ENCODE measurements at places on chromosomes 6 and 20. TPM values are rescaled to one million over a fixed set of nuclear protein-coding genes. Genes with fewer than 3 reads are reported as not detected.
A peak's percentile ranks its signal among the peaks of the same experiment; 100 is the strongest.

- no peaks in the 10 kb centered on the region for H3K27me3 ChIP-seq
- peak overlapping the region; percentile 84 for H3K4me3 ChIP-seq
- peaks cover 13% of the 10 kb centered on the region for H3K36me3 ChIP-seq
- DNase-seq: no peak
Measured at GRCh38 chr6:128259029-128259724, 261.2 kb downstream of the PTPRK start.

The BPIFB1 gene
- total RNA-seq: not detected

The ATXN1 gene
- total RNA-seq: 67.2 TPM

DNA sequence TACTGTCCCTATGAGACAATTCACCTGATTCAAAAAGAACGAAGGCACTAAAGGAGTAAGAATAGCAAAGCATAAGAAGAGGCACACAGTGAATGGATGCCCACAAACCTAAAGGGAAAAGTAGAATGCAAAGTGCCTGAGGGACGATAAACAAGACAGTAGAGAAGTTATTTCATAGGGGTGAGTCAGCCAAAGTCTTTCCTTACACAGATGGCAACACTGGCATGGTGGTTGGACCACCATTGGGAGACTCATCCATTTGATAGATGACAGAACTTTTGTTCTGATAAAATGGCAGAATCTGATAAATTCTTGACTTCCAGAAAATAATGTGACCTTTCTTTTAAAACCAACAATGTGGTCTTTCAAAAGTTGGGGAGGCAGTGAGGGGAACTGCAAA lies 148.1 kb upstream of the HDAC2 start:
- H3K36me3 ChIP-seq: no peaks in the 10 kb centered on the region
- no peaks in the 10 kb centered on the region for H3K4me1 ChIP-seq
- H3K4me3 ChIP-seq: no peak overlapping the region
- no peaks in the 10 kb centered on the region for H3K27me3 ChIP-seq

DNA sequence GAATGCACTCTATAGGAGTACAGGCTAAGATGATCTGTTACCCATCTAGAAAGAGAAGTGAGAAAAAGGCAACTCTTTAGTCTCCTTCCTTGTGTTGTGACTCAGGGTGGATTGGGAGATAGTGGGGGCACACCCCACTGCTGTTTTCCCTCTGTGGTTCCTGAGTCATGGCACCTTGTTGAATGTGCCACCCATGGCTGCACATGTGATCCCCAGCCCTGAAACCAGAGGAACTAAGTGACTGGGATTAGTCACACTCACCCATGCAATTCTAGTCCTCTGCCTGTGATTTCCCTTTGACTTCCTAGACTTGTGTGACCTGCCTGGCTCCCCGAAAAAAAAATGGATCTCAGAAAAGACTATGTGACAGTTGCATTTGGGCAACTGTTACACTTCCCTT lies 48.6 kb upstream of the HTR1B start:
- H3K27me3 ChIP-seq: no peaks in the 10 kb centered on the region
- no peak for DNase-seq
- no peak overlapping the region for H3K4me3 ChIP-seq
- H3K36me3 ChIP-seq: no peaks in the 10 kb centered on the region
- H3K27ac ChIP-seq: no peak overlapping the region

DNA sequence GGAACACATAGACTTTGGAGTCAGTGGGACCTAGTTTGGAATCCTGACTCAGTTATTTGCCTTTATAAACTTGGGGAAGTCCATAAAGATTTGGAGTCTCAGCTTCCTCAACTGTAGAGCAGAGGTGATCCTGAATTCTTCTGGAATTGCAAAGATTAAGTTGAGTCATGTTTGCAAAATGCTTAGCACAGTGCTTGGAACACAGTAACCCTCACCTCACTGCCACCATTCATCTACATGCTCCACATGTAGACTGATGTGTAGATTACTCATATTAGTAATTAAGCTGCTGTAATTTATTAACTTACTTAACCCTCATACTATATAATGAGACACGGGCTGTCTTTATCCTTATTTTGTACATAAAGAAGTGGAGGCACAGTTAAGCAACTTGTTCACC lies 61.4 kb downstream of the LAMP5 start:
- no peak overlapping the region for H3K4me3 ChIP-seq
- no peak overlapping the region for H3K27ac ChIP-seq
- H3K36me3 ChIP-seq: no peaks in the 10 kb centered on the region
- no peak for DNase-seq
- no peaks in the 10 kb centered on the region for H3K27me3 ChIP-seq
- H3K4me1 ChIP-seq: no peaks in the 10 kb centered on the region

The GJA10 gene
- not detected for total RNA-seq

DNA sequence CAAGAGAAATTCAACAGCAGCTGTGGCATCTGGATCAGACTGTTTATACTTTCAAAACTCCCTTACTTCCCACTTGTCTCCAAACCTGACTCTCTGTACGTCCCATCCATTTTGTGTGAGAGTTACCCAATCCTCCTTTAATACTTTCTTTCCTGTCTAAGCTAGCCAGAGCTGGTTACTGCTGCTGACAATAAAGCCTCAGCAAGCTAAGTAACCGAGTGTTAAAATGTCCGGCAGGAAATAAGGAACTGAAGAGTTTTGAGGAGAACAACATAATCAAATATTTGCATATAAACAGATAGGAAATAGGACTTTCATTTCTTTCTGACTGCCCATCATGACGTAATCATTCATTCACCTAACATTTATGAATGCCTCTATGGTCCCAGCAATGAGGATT lies 11.6 kb downstream of the TMEM30A start:
- peaks cover 13% of the 10 kb centered on the region for H3K4me1 ChIP-seq
- no peak for DNase-seq
- H3K27me3 ChIP-seq: no peaks in the 10 kb centered on the region
- H3K4me3 ChIP-seq: no peak overlapping the region
- H3K27ac ChIP-seq: no peak overlapping the region
- H3K36me3 ChIP-seq: peaks cover 52% of the 10 kb centered on the region

- peaks cover 64% of the 10 kb centered on the region for H3K4me1 ChIP-seq
- H3K27me3 ChIP-seq: no peaks in the 10 kb centered on the region
- peak overlapping the region; percentile 85 for H3K4me3 ChIP-seq
- H3K27ac ChIP-seq: peak overlapping the region; percentile 95
Measured at GRCh38 chr20:46402331-46402811, 4.0 kb downstream of the ELMO2 start.

DNA sequence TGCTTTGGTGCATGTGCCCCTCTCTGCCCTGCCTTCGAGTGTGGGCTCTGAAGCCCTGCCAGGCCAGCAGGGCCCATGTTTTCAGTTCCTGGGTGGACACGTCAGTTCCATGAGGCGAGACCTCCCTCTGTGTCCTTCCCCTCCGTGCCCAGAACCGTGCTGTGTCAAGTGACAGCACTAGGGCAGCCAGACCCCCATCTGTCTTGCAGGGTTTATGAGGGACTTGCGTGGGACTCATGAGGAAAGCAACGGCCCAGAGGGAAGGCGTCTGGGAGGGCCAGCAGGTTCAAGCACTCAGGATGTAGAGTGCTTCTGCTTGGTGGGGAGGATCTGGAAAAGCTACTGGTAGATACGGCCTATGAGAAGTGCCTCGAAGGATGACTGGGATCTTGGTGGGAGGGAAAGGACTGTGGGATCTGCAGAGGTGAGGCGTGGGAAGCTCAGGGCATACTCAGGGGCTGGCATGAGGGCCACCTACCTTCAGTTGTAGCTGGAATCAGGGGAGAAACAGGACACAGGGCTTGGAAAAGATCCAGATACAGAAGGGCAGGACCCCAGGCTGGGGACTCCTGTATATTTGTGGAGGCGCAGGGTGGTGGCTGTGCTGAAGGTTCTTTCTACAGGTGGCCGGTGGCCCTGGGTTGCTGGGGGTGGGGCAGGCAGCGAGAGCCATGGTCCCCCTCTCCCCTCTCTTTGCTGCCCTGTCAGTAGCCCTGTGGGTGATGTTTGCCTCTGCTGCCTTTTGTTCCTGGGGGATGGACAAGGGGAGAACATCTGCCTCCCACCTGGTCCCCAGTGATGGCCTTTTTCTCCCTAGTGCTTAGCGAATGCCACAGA lies 5.5 kb downstream of the NPEPL1 start:
- H3K36me3 ChIP-seq: peaks cover 6% of the 10 kb centered on the region
- no peak overlapping the region for H3K4me3 ChIP-seq
- DNase-seq: no peak
- H3K27ac ChIP-seq: peak overlapping the region; percentile 72
- peaks cover 11% of the 10 kb centered on the region for H3K4me1 ChIP-seq

- no peak overlapping the region for H3K27ac ChIP-seq
- H3K4me1 ChIP-seq: no peaks in the 10 kb centered on the region
- H3K36me3 ChIP-seq: no peaks in the 10 kb centered on the region
- DNase-seq: no peak
- no peak overlapping the region for H3K4me3 ChIP-seq
Measured at GRCh38 chr6:25660512-25660911, 8.5 kb downstream of the SCGN start.

GRCh38 chr6:28258877-28259777 lies at the start of gene NKAPL:
Gene NKAPL (plus strand): TSS chr6:28259297. CDS start chr6:28259372, 75 bp downstream.
- H3K27ac ChIP-seq: peak within 1 kb of the TSS; percentile 72
- peak within 1 kb of the TSS; percentile 53 for H3K4me3 ChIP-seq
- peak; percentile 65 for DNase-seq
- H3K27me3 ChIP-seq: peaks cover 4% of the 10 kb centered on the region
- peaks cover 7% of the 10 kb centered on the region for H3K4me1 ChIP-seq

GRCh38 chr20:7836076-7836475 lies 104.2 kb downstream of the HAO1 start:
- DNase-seq: no peak
- no peaks in the 10 kb centered on the region for H3K27me3 ChIP-seq
- no peak overlapping the region for H3K4me3 ChIP-seq
- H3K36me3 ChIP-seq: no peaks in the 10 kb centered on the region
- no peaks in the 10 kb centered on the region for H3K4me1 ChIP-seq
- no peak overlapping the region for H3K27ac ChIP-seq

The PRDM13 gene
- total RNA-seq: not detected

- H3K4me1 ChIP-seq: peaks cover 63% of the 10 kb centered on the region
- H3K27me3 ChIP-seq: no peaks in the 10 kb centered on the region
- peaks cover 10% of the 10 kb centered on the region for H3K36me3 ChIP-seq
- no peak for DNase-seq
- H3K4me3 ChIP-seq: no peak overlapping the region
- H3K27ac ChIP-seq: no peak overlapping the region
Measured at GRCh38 chr20:33687370-33687915, 1.3 kb upstream of the E2F1 start.

The C6orf58 gene
- not detected for total RNA-seq

GRCh38 chr6:31829633-31830283 lies 2.2 kb downstream of the HSPA1B start:
- peak; percentile 48 for DNase-seq
- H3K36me3 ChIP-seq: peaks cover 9% of the 10 kb centered on the region
- H3K27ac ChIP-seq: peak overlapping the region; percentile 86
- H3K27me3 ChIP-seq: no peaks in the 10 kb centered on the region
- peak overlapping the region; percentile 95 for H3K4me3 ChIP-seq
- peaks cover 27% of the 10 kb centered on the region for H3K4me1 ChIP-seq

The TINAG gene
- total RNA-seq: not detected

The BCAS1 gene
- 0.09 TPM for total RNA-seq

DNA sequence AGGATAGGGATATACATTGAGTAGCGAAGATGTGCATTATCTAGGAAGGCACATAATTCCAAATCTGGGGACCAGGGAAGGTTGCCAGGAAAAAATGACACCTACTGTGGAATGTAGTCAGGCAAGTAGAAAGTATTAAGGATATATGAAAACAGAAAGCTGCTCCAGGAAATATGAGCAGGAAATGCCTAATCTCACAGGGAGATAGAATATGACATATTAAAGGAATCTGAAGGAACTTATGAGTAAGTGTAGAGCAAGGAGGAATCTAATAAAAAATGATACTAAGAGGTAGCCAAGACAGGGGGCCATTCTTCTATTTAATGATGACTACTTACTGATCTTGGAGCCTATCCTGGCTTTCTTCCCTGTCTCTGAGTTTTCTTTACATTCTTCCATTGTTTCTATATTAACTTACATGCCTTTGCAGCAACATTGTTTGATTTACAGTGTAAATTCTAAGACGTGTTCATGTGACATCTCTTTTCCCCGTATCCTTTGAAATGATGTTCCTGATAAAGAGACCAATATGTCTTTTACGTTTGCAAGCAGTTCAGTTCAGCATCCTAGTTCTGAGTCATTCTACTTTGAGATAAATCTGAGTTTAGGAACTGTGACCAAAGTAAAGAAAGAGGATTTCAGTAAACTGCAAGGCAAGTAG lies 58.6 kb downstream of the TINAG start:
- DNase-seq: no peak
- no peak overlapping the region for H3K27ac ChIP-seq
- H3K36me3 ChIP-seq: no peaks in the 10 kb centered on the region
- no peaks in the 10 kb centered on the region for H3K4me1 ChIP-seq
- H3K4me3 ChIP-seq: no peak overlapping the region

GRCh38 chr6:139369568-139370282 lies 4.7 kb downstream of the CITED2 start:
- no peak overlapping the region for H3K4me3 ChIP-seq
- H3K36me3 ChIP-seq: peaks cover 13% of the 10 kb centered on the region
- H3K27me3 ChIP-seq: no peaks in the 10 kb centered on the region
- peak overlapping the region; percentile 17 for H3K27ac ChIP-seq
